Dermis lymphatic vessel endothelial cell (primary cell): ENCODE measurements at places on chromosomes 11 and 22. TPM values are rescaled to one million over a fixed set of nuclear protein-coding genes. Genes with fewer than 3 reads are reported as not detected.

Gene CATSPER1
- total RNA-seq = 0.26 TPM in 1 of 2 replicates, not detected in the other

Gene RIC3
- total RNA-seq = not detected in 2 replicates

Gene HEPHL1
- not detected in 2 replicates for total RNA-seq

Gene MMP12
- total RNA-seq = not detected in 2 replicates

Gene OSBP2
- 8.6 and 14.9 TPM in 2 replicates for total RNA-seq

Gene IL17REL
- under 0.01 TPM in 1 of 2 replicates, not detected in the other for total RNA-seq

Gene LBHD1
- 1.8 and 1.9 TPM in 2 replicates for total RNA-seq

Gene SYT9
- 0.17 and 0.33 TPM in 2 replicates for total RNA-seq

Gene SERHL2
- 4.0 and 7.4 TPM in 2 replicates for total RNA-seq

Gene TRPM5
- not detected in 2 replicates for total RNA-seq

Gene BIK
- 1.6 and 4.1 TPM in 2 replicates for total RNA-seq

Gene BDNF
- under 0.01 and 0.33 TPM in 2 replicates for total RNA-seq

Gene PANX2
- 0.22 and 0.26 TPM in 2 replicates for total RNA-seq

Gene VPREB3
- 0.22 TPM in 1 of 2 replicates, not detected in the other for total RNA-seq

Gene OR6T1
- not detected in 2 replicates for total RNA-seq

Gene KCNJ1
- 0.11 TPM in 1 of 2 replicates, not detected in the other for total RNA-seq

Gene NUCB2
- total RNA-seq = 47.9 and 65.2 TPM in 2 replicates

Gene PVALB
- total RNA-seq = not detected in 2 replicates

Gene KCNE3
- 0.11 and 0.34 TPM in 2 replicates for total RNA-seq

Gene TNNT3
- total RNA-seq = not detected in 2 replicates

Gene OTOG
- not detected in 2 replicates for total RNA-seq

Gene FADS2
- 23.1 and 32.7 TPM in 2 replicates for total RNA-seq

Gene IL18
- total RNA-seq = 0.11 TPM in 1 of 2 replicates, not detected in the other

Gene IGSF22
- under 0.01 and 0.33 TPM in 2 replicates for total RNA-seq

Gene SELENOH
- total RNA-seq = 82.9 and 85.4 TPM in 2 replicates

Gene CCDC73
- total RNA-seq = under 0.01 TPM in 2 replicates

Gene OR8G1
- not detected in 2 replicates for total RNA-seq

Gene ATM
- 80.5 and 104 TPM in 2 replicates for total RNA-seq

Gene HORMAD2
- not detected in 2 replicates for total RNA-seq

Gene SCUBE2
- 1.4 and 3.4 TPM in 2 replicates for total RNA-seq

Gene C11orf65
- total RNA-seq = under 0.01 and 0.34 TPM in 2 replicates

Gene THY1
- total RNA-seq = 1.5 and 3.7 TPM in 2 replicates

Gene LIF
- 0.11 and 0.34 TPM in 2 replicates for total RNA-seq

Gene ANO3
- total RNA-seq = under 0.01 TPM in 1 of 2 replicates, not detected in the other

Gene KRTAP5-8
- not detected in 2 replicates for total RNA-seq

Gene CNIH2
- 0.09 TPM in 1 of 2 replicates, not detected in the other for total RNA-seq

Gene DRD4
- total RNA-seq = not detected in 2 replicates

Gene ST14
- under 0.01 TPM in 1 of 2 replicates, not detected in the other for total RNA-seq

Gene MYOD1
- total RNA-seq = not detected in 2 replicates

Gene P2RY2
- under 0.01 and 0.11 TPM in 2 replicates for total RNA-seq

Gene MOB2
- total RNA-seq = 46.8 and 48.5 TPM in 2 replicates

Gene NPAS4
- total RNA-seq = not detected in 2 replicates

Gene GSTP1
- total RNA-seq = 473 and 682 TPM in 2 replicates

Gene CBX7
- total RNA-seq = 4.0 and 5.3 TPM in 2 replicates

Gene ABCC8
- total RNA-seq = not detected in 2 replicates

Gene CARD18
- not detected in 2 replicates for total RNA-seq

Gene CHADL
- 0.52 and 0.54 TPM in 2 replicates for total RNA-seq

Gene GRAMD1B
- total RNA-seq = 2.4 and 3.0 TPM in 2 replicates

Gene KRTAP5-7
- total RNA-seq = under 0.01 and 0.11 TPM in 2 replicates

Gene TMA7B
- total RNA-seq = not detected in 2 replicates
